ENCODE measurements at places on chromosomes 2 and 18.

GRCh38 chr18:64294967-64295366 lies 146.1 kb upstream of the LINC00305 start:
- no peak for DNase-seq

DNA sequence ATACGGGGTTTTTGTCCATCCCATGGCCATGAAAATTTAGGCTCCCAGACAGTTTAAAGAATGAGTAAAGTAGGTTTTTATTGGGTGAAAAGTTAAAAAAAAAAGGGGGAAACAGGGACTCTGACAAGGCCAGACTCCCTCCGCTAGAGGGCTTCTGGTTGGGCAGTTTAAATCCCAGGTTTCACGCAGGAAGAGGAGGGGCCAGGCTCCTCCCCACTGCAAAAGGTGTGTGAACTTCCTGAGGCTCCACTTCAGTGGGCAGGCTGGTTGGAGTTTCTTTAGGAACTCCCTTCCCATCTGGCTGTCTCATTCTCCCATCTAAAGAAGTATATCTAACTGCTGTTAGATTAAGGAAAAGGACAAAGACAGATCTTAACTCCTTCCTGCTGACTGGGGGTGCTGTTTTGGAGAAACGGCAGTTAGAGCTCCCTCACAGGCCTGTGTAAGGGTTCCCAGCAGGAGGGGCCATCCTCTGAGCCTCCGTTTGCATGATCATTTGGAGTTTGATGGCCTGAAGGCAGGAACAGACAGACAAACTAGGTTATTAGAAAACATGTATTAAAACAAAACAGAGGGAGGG lies 1160.7 kb downstream of the CNTNAP5 start:
- DNase-seq, result no peak

GRCh38 chr2:239195992-239196391 lies 204.8 kb downstream of the HDAC4 start:
- DNase-seq, result no peak

GRCh38 chr2:44817673-44818335 lies 123.7 kb upstream of the SIX3 start:
- DNase-seq, result no peak

DNA sequence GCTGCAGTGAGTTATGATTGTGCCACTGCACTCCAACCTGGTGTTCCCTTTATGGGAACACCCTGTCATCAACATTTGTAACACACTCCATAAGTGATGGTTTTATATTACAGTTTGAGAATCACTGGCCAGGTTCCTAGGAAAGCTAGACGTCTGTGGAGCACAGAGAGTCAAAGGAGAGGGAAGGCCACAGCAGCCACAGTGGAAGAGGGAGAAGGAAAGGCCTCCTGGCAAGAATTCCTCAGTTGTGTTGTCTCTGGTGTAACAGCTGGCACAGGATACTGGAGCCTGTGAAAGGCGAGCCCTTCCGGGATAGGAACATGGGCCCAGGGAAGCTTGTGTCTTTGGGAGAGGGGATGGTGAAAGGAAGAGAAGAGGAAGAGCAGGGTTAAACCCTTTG lies 360.5 kb upstream of the PIK3C3 start:
- DNase-seq, result no peak

DNA sequence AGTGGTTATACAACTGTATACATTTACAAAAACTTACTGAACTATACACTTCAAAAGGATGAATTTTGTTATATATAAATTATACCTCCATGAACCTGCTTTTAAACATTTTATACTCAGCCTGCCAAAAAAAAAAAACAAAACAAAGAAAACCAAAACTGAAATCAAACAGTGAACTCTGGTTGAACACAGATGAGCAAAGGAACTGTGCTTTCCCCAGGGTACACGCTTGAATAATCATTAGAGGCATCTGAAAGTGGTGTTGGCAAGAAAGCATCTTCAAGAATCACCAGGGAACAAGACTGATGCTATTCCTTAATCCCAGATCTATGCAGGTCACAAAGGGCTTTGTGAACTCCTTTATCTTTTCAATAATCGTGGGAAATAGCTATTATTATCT lies 77.0 kb upstream of the LYPD1 start:
- DNase-seq, result no peak

DNA sequence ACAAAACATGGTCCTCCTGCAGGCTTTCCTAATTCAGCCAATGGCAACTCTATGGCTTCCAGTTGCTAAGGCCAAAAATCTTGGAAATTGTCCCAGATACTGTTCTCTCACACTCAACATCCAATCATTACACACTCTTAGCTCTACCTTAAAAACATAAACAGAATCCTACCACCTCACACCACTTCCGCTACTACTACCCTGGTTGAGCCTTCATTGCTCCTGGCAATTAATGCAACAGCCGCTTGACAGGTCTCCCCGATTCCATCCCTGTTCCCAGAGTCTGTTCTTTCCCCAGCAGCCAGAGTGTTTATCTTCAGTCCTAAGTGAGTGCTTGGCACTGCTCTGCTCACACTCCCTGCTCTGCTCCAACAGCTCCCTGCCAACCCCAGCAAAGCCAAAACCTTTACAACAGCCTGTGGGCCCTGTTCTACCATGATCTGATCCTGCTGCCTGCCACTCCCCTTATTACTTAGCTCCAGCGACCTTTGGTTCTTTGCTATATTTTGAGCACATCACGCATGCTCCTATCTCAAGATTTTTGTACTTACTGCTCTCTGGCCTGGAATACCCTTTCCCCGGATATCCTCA lies 67.5 kb upstream of the AMMECR1L start:
- no peak for DNase-seq

GRCh38 chr2:55771612-55772011 lies 78.0 kb upstream of the PNPT1 start:
- DNase-seq, result no peak

GRCh38 chr2:37287966-37288365 lies 36.7 kb downstream of the PRKD3 start:
- DNase-seq, result no peak

DNA sequence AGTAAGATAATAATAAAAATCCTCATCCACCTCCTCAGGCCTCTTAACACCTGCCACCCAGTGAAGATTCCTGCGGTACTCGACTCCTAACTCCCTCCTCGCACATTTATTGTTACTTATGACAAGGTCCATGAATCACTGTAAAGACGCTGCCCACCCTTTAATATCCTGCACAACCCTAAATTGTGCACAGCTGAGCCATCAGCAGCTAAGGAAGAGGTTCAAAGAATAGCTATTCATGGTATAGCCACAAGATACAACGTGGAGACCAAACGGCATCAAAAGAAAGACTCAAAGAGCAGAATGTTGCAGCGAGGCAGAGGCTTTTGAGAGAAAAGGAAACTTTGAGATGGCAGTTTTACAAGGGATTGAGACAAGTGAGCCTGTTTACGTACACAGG lies 266.3 kb downstream of the SATB2 start:
- DNase-seq, result no peak

DNA sequence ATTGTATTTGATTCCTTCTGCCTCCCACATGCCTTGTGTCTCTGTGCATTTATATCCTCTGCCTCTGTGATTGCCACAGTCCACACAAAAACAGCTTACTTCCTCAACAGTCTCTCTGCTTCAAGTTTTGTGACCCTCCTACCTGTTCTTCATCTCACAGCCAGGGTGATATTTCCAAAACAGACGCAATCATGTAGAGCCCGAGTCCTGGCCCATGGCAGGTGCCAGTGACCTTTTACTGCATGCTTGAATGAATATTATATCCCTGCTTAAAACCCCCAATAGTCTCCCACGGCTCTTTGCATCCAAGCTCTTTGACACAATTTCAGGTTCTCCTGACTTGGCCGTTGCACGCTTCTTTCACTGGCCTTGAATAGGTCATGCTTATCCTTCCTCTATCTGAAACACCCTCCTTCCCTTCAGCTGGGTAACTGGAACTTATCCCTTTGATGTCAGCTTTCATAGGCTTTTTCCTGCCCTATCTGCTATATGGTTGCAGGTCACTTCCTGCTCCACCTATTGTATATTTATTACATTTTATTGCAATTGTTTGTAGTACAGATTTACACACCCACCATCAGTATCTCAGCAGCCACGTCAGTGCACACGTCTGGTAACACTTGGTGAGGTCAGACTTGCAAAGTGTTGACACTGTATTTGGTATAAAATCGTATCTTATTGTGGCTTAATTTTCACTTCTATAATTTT lies 29.7 kb upstream of the IL1B start:
- DNase-seq, result no peak

DNA sequence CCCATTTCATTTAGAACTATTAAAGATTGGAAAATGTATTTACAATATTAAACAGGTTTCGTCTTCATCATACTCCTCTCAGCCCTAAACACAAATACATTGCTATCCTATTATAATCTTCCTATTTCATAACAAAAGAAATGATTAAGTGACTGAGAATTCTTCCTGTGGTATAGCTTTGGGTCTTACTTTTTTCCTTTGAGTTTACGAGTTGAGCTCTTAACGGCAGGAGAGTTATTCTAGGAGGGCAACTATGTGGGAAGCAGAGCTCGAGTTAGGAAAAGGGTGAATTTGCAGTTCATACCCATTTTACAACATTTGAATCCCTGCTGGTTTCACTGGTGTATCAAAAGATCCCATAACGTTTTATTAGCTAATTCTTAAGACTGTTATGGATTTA lies 105.0 kb downstream of the FIGN start:
- DNase-seq, result no peak

DNA sequence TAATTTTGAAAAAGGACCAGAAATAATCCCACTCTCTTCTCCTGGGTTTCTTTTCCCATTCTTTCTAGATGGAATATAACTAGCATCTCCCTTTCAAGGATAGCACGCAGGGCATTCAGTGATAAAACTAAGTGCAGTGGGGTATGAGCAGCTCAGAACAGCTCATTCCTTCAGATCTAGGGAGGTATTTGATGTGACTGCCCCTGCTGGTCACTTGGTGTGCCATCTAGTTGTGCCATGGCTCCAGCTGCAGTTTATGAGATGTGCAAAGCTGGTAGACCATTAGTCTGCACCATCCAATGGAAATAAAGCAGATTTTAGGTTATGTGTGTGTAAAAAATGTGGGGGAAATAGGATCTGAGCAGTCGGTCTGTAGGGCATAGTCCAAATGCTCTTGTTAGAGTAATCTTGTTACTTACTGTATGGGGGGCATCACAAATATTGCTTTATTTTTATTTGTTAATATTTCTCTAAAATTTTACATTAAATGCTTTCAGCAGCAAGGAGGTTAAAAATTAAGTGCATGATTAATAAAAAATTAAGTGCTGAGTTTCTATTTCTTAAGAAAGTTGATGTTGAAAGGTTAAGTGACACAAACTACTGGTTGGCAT lies 38.9 kb downstream of the CTAGE1 start:
- DNase-seq, result no peak

DNA sequence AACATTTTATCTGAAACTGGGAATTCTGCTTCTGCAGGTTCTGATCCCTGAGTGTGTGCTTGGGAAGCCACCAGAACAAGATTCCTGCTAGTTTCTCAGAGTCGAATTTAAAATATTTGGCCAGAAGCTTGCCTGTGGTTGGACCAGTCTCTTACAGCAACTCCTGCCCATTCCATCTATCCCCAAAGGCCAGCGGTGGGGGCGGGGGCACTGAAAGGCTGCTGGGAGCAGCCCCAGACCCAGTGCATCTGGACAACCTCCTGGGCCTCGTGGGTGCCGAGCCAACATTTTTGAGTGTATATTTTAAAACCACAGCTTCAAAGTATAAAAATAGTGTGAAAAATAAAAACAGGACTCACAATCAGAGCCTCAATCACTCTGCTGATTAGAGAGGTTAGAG lies 38.6 kb upstream of the ZFP36L2 start:
- DNase-seq, result no peak

GRCh38 chr2:46979571-46979979 lies 64.0 kb upstream of the MCFD2 start:
- DNase-seq, result no peak

- DNase-seq, result no peak
Measured at GRCh38 chr18:24991141-24992060, 360.6 kb downstream of the ZNF521 start.

DNA sequence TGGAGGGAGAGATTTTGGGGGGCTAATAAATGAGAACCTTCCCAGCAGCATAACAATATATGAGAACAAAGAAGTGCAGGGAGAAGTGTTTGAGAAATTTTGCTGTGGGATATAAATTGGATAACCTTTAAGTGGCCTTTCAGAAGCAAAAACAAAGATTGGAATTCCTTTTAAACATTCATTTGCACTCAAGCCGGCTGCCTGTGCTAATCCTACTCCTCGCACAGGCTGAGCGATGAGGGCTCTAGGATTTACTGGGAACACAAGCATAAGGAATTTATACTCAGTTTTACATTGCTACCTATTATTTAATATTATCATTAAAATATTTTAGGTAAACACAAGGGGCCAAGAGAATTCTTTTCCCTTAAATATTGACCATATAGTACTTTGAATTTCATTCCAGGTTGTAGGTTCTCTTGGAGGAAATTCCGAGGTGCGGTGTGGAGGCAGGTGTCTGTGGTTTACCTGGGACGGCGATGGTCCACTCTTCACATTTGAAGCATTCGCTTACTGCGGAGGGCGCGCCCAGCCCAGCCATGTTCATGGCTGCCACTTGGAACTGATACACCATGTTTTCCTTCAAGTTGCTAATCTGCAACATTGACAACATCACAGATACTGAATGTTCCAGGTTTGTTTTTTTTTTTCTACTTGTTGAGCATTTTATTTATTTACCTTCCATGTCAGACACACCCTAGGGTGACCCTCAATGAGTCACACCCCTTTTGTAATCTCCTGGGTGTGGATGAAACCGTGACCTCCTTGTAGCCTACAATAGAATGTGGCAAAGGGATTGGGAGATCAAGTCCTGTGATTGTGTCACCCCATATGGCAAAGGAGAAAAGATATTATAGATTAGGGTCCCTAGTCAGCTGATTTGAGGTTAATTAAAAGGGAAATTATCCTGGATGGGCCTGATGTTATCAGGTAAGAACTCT lies 100.1 kb downstream of the MYOM1 start:
- DNase-seq, result no peak
